Endothelial cell (in vitro differentiated cells): ENCODE measurements at places on chromosomes 6 and 20.

DNA sequence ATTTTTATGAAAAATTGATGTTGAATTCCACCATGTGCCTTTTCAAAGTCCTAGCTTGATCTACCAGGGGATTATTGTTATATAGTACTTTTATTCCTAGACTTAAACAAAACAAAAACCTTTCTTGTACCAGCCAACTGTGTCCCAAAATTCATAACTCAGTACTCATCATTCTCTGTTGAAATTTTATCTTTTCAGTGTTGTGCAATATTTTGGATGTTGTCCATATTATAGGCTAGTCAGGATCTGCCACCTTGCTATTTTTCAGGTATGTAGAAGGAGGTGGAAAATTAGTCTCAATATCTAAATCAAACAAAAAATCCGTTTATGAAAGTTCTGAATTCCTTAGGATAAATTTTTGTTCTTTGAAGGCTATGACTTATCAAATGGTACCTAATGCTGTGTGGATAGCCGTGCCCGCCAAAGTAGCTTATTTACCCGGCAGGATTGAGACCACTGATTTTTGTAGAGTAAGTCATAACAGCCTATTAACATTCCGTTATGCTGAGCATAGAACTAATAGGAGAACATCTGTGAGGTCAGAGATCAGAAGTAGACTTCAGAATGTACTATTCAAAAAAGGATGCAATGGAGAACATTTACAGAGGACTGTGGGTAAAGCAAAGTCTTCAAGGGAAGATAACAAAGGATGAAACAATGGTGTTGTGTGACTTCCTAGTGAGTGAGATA lies 304.7 kb downstream of the SOX4 start:
- no peak for DNase-seq

GRCh38 chr20:63224412-63225081 lies 8.6 kb upstream of the YTHDF1 start:
- no peak for DNase-seq

- peak; percentile 65 for DNase-seq
Measured at GRCh38 chr6:83055366-83055964, 10.2 kb downstream of the UBE3D start.

DNA sequence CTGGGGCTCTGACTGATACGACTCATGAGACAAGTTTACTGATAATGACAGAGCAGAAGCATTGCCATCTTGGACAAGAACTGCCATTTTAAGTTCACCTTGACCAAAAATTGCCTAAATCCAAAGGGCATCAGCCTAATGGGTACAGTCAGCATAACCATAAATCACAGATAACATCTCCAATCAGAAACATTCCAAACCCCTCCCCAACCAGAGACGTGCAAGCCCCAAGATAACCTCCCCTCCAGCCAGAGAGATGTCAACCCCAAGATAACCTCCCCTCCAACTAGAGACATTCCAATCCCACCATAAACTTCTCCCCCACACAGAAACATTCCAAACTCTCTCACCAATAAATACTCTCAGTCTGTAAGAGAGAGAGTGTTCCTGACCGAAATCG lies 10.5 kb downstream of the GPLD1 start:
- no peak for DNase-seq

DNA sequence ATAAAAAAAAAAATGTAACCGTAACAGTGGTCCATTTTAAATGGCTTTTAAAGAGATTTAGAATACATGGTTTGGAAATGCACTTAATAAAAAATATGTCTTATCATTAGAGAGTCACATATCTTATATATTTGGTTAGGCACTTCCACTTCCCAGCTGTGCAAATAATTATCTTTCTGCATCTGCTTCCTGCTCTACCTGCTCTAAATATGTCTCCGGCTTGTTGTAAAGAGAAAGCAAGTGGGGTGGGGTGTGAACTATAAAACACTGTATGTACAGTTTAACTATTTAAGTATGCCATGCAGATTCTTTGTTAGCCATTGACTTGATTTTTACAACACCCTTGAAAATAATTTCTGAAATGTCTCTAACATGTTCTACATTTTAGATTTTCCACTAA lies 106.3 kb downstream of the NKAIN2 start:
- DNase-seq, result no peak

- DNase-seq, result no peak
Measured at GRCh38 chr6:130843575-130844320, 16.5 kb downstream of the SMLR1 start.

DNA sequence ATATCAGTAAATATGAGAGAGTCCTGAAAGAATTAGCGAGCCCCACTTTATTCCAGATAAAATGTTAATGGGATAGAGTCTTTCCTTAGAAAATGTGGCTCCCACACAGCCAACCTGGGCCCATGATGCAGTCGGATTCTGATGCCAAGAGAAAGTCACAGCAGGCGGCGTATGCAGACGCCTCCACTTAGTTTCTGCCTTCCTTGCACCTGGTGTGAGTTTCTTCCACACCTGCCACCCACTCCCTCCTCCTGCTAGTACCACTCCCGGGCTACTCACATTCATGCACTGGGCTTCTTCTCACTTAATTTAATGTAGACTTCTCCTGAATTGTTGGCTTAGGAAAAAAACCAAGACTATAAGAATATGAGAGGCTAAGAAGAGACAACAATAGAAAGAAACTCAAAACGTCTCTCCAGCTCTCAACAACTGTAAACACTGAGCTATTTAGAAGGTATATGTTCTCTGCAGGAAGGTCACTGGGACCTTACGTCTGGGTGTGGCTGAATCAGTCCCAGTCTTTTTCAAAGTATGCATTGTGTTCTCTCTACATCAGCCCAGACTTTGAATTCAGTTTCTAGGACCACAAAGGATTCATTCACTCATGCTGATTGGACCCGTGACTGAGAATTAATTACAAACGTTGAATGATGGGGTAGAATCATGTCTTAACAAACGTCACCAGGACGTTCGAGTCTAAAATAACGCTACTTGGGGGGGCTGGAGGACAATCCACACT lies 70.4 kb downstream of the GCNT2 start:
- DNase-seq, result no peak

DNA sequence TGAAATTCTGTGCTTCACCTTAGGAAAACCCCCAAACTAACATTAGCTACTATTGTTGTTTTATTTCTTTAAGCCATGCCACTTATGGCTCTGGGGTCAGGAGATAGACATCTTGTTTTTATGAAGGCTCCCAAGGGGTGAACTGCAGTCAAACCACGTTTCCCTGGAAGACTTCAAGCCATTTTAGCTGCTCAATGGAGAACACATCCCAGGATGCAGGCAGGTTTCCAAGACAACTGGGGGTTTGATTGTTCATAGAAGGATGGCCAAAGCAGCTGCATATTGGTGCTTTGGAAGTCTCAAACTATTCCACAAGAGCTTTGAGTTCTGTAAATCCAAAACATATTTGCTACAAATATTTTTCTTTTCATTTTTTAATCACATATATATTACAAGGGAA lies 818.0 kb downstream of the MAFB start:
- no peak for DNase-seq

DNA sequence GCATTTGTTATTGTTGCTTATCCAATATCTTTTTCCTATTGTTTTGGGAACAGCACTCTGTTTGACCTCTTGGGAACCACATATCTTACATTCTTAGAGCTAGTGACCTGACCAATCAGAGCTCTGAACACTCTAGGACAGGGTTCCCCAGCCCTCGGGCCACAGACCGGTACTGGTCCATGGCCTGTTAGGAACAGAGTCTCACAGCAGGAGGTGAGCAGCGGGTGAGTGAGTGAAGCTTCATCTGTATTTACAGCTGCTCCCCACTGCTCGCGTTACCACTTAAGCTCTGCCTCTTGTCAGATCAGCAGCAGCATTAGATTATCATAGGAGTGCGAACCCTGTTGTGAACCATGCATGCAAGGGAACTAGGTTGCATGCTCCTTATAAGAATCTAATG lies 226.0 kb upstream of the TSHZ2 start:
- DNase-seq, result no peak

DNA sequence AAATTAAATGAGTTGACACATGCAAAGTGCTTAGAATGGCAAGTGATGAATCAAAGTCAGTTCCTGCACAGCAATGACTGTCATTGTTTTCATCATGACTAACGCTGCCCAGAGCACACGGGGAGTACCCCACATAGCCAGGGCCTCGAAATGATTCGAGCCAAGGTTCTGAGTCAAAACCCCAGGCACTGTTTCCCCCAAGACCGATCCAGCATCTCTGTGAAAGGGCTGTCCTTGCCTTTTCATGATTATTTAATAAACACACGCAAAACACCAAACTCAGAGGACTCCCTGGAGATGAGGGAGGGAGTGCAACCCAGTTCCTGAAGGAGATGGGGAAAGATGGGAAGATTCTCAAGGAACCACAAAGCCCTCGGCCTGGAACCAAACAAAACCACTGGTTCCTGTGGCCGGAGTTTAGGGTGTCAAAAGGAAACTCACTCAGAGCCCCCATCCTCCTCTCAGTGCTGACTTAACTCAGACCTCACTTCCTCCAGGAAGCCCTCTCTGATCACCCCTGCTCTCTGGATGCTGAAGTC lies 3.8 kb downstream of the PREX1 start:
- no peak for DNase-seq

GRCh38 chr6:29708432-29709179 lies 14.6 kb upstream of the HLA-F start:
- no peak for DNase-seq

GRCh38 chr6:28586962-28587745 lies 61.5 kb downstream of the GPX5 start:
- peak; percentile 33 for DNase-seq

DNA sequence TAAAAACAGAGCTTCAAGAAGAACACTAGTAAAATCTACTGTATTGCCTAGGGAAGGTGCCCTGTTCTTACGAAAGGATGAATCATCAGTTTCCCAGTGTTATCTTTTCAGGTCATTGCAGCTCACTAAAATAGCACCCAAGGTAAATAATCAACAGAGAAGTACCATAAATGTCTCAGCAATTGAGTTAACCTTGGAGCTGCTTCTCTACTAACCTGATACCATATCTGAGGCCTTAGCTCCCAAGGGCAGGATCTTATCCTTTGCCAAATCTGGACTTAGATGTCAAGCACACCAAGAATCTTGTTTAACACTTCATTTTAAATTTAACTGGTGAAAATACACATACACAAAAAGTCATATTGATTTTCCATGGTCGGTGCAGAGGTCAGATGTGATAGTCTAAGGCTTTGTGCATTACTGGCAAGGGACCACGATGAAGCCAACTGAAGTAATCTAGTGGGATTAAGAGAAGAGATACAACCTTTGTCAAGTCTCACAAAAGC lies 81.5 kb downstream of the EDN1 start:
- no peak for DNase-seq

GRCh38 chr6:43719511-43719910 lies 31.9 kb upstream of the MRPS18A start:
- DNase-seq, result no peak

GRCh38 chr20:48965189-48965910 lies 43.8 kb downstream of the ARFGEF2 start:
- DNase-seq, result no peak

- DNase-seq, result no peak
Measured at GRCh38 chr20:17586250-17586649, 16.4 kb downstream of the DSTN start.

DNA sequence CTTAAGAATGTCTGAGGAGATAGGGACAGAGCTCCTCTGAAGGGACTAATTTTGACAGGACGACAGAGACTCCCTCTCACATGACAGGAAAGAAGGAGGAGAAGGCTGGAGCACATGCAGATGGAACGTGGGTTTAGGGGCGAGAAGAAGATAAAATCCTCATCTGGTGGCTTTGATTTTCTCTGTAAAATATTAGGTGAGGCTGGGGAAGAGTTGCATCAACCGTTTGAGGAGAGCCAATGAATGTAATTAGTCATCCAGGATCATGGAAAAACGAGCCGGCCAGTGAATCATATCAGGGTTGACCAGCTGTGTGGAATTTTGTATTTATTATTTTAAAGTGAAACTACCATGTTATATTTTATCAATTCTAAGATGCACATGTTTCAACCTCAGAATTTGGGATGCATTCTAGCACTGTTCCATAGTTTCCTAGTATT lies 46.9 kb upstream of the ADGRF4 start:
- no peak for DNase-seq

DNA sequence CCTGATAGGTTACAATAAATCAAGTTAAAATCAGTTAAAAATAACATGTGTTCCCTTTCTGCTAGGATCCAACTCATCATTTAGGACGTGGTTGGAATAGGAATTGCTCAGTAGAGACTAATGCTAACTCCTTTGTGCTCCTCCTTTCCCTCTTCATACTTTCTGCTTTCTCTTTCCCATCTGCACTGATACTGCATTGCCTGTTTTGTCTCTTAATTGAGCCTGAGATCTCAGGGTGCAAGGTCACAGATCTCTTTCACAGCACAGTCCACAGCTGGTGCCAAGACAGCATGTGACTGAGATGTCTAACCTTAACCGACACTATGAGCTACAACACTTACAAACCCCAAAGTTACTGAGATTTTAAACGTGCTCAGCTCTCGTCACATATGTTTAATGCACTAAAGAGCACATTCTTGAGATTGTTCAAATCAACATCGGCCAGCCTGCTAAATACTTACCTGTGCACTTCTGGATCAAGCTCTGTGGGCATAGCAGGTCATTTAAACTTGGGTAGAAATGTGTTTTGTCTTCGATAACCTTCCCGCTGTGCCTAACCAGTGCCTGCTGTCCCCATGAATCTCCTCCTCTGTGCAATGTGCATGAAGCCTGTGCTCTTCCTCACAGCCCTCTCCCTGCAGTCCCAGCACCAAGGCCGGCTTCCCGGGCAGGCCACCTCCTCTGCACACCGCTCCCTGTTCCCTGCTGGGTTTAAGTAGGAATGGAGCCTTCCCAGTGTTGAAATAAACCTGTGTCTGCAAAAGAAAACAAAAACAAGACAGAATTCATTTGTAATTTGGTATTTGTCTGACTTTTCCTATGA lies 39.6 kb upstream of the AFDN start:
- DNase-seq, result no peak

DNA sequence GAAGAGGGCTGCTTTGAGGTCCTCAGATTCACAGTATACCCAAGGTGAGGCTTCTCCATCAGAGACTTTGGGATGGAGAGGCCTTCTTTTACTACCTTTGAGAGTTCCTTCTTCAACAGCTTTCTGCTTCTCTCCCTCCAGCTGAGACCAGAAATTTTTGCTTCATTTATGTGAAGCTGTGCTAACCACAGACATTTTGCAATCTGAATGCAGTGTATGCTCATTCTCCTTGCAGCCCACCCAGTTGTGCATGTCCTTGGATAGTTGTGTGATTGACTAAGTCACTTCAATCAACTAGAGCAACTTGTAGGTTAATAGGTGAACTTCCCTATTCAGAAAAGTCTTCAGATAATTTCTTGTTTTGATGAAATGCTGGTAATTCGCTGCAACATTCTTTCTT lies 20.1 kb downstream of the DCBLD1 start:
- no peak for DNase-seq

DNA sequence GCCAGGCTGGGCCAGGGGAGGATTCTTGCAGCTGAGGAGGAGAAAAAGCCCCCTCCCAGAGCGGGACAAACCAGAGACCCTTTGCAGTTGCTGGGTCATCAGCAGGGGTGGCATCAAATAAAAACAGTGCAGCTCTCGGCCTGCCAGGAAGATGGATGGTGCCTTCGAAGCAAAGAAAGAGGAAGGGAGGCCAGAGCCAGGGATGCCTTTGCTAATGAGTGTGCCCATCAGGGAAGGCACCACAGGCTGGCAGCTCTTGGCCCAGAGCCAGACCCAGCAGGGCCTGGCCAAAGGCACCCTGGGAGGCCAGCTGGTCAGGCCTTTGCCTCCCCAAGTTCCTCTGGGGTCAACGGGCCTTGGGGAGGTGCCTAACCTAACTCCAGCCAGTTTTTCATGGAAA lies 26.3 kb upstream of the ZNF318 start:
- no peak for DNase-seq

- DNase-seq, result no peak
Measured at GRCh38 chr6:88454658-88455057, 288.5 kb upstream of the CNR1 start.

- DNase-seq, result no peak
Measured at GRCh38 chr6:134537146-134537555, 219.2 kb upstream of the SGK1 start.
